ENCODE measurements at places on chromosomes 1 and 21.
A peak's percentile ranks its signal among the peaks of the same experiment; 100 is the strongest.

DNA sequence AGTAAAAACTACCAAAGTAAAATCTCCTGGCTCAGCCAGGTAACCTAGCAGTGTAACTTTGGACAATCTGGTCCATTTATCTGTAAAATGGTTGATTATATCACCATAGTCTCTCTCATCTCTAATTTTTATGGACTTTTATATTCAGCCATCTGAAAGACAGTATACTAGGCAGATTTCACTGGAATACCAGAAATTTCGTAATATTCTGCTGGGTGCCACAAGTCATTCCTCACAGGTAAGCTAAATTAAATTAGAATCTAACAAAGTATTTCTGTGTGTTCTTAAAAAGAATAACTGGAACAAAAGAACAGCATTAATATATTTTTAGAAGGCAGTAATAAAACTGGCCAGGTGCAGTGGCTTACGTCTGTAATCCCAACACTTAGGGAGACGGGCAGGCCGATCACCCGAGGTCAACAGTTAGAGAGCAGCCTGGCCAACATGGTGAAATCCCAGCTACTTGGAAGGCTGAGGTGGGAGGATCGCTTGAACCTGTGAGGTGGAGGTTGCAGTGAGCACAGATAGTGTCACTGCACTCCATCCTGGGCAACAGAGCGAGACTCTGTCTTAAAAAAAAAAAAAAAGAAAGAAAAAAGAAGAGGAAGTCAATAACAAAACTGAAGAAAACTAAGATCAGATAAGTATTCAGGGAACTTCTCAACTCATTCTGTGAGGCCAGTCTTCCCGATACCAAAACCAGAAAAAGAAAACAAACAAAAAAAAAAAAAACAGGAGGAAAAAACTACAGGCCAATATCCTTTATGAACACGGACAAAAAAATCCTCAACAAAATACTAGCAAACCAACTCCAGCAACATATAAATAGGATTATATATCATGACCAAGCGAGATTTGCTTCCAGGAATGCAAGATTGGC is 35.9 kb downstream of the PIK3R3 start:
- DNase-seq, result no peak

DNA sequence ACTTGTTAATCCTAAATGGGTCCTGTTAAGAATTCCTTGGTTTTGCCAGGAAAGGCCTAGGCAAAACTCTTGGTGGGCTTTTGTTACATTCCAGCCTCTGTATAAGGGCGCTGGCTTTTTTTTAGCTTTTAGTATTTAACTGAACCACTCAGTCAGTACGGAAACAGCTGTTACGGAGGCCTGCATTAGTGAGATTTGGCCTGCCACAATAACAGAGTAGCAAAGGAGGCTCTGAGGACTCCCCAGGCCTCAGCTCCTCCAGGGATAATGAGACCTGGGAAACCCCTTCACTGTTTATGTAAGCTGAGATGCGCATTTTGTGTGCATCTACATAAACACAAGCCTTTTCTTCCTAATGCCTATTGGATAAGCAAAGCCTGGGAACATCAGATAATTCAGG is 210.2 kb downstream of the APP start:
- DNase-seq, result no peak

DNA sequence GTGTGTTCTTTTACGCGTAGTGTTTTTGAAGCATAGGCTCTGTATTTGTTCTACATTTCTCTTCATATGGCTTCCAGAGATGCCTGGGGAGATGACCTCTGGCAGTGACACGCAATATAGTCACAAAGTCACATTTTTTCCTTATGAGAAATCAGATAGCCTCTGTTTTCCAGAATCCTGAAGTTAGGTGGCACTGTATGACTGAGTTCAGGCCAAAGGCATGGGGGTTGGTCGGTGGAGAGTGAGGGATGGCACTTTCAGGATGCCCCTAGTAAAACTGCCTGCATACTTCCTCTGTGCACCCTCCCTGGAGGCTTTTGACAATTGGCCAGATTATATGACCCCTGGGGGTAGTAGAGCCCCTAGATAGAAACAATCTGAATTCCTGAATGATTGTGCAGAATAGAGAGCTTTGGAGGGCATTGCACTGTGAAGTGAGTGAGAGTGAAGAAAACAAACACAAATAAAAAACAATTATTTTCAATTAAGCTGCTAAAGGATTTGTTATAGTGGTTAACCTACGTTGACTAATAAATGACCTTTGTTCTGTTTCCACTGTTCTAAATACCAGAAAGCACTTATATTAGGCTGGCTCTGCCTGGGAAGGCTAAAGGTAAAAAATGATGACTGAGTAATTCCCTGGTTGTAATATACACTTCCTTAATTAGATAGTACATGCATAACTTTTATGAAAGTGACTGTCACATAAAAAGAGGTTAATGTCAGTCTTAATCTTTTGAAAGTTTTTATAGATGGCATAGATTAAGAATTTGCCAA is 1660.8 kb downstream of the PLA2G4A start:
- DNase-seq, result no peak

DNA sequence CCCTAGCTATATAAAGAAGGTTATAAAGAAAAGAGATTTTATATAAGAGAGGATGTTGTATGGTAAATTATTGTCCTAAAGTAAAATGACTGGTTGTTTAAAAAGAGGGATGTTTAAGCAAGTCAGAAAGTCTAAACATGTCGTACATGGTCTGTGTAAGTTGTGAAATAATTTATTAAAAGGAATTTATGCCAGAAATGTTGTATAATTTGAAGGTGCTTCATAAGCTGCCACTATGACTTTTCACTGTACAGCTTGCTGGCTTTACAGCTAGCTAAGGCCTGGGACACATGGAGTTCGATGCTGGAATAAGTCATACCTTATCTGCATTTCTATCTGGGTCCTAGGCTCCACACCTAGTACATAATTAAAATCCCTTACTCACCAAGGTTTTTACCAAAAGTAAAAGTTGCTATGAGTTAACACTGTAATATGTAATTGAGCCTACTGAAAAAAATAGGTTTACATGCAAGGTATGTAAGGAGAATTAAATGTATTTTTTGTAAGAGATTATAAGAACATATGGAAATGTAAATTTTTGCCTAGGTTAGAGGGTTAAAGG is 59.0 kb upstream of the EDEM3 start:
- DNase-seq, result no peak

DNA sequence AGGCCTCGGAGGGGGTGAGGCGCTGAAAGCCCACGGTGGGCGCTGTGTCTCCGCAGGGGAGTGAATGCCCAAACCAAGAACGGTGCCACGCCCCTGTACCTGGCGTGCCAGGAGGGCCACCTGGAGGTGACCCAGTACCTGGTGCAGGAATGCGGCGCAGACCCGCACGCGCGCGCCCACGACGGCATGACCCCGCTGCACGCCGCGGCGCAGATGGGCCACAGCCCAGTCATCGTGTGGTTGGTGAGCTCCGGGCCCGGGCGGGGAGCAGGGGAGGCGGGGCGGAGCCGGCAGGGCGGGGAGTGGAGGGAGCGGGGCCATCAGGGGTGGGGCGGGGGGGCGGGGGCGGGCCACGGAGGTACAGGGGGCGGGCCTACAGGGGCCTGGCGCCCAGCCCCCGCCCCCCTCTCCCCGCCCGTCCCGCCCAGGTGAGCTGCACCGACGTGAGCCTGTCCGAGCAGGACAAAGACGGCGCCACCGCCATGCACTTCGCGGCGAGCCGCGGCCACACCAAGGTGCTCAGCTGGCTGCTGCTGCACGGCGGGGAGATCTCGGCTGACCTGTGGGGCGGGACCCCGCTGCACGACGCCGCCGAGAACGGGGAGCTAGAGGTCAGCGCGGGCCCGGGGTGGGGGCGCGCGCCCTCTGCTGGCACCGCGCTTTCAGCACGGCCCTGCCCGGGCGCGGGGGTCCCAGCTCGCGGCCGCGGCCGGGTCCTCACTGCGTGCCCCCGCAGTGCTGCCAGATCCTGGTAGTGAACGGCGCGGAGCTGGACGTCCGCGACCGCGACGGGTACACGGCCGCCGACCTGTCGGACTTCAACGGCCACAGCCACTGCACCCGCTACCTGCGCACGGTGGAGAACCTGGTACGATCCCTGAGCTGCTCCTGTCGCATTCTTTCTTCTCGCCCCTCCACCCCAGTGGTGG is 15.9 kb downstream of the ESPN start:
- DNase-seq, result no peak

DNA sequence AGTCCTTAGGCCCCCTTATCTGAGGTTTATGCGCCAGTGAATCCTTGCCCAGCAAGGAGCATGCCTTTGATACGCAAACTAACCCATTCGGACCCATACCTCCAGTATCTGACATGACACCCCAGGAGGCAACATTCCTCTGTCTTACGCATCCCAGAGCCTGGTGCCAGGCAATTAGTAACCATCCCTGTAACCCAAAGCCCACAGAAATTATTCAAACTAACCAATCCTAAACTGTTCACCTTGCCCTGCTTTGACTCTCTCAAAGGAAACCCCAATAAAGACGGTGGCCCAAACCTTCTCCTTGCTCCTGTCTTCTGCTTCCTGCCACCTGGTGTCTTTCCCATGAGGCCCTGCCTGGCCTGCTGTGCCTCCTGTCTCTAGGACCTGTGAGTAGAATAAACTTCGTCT is 36.4 kb downstream of the ZNF496 start:
- DNase-seq, result no peak

DNA sequence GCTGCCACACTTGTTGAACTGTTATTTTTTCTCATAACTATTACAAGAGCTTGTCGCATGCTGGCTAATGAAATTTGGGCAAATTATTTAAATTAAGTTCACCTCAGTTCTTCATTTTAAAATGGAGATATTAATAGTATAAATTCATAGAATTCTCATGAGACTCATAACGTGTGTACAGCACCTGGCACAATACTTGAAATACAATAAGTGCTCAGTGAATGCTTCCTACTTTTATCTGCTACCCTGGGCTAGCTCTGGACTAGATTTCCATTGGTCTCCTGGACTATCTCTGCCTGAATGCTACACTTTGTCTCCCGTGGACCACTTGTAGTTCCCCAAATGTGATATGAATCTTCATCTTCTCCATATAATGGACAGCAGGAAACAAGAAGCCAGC is 919 bp downstream of the SLAMF6 start:
- no peak for DNase-seq

DNA sequence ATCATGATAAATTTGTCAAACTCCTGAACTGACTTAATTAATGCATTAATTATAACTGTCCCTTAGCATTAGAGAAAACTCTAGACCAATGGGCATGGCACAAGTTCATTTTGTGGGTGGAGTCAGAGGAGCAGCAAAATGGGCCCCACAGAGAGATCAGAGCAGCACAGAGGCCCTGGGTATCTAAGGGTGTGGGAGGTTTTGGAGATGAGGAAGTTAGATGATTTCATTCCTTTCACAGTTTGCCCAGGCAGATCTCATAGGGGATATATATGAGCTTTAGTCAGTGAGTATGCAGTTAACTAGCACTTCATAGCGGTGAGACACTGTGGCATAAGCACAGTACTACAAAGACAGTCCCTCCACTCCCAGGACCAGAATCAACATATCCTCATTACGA is 117.3 kb downstream of the MAB21L3 start:
- DNase-seq, result no peak

DNA sequence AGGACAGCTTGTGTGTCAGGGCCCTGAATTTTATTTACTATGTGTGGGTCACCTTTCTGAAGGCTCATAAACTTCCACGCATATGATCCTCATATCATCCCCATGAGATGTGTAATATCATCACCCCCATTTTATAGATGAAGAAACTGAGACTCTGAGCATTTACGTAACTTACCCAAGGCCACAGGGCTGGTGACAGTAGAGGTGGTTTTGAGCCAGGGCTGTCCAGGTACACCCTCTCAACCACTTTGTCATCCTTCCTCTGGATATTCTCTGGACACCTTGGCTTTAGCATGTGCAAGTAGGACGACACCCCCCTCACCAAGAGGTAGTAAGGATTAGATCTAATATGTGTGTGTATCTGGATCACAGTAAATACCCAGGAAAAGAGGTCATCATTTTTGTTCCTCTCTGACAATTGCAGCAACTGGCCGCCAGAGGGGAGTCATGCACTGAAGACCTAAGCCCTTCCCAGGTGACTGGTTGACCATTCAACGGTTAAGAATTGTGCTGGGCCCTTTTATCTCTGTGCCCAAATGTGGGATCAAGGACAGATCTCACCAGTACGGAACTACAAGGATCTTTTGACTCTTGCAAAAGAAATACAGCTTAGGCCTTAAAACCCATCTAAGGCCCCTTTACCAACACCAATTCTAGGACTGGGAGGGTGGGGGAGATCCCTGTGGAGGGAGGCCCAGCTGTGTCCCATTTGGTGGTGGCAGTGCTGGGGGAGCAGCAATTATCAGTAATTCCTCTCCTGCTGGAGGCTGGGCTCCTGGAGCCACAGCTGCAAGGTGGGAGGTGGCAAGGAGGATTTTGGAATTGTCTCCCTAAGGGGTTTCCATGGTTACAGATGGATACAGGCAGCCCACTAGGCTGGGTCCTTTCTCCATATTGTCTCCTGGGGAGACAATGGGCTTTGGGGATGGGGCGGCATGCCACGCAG is 13.7 kb upstream of the E2F2 start:
- peak; percentile 59 for DNase-seq

- no peak for DNase-seq
Measured at GRCh38 chr1:6343506-6344405, 49.8 kb downstream of the ACOT7 start.

DNA sequence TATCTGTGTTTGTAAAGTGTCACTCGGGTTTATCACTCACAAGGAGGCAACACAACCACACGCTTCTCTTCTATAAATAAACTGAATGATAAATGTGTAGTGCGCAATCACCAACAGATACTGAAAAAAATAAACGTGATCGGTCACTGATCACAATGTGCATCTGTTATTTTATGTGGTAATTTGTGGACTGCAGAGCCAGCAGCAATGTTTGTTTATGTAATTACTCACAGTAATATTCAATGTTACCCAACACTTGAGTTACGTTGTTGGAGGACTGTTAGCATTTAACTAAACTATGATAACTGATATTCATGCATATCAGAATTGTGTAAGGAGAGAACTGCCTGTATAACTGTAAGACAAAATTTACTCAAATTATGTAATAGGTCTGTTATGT is 129.6 kb downstream of the USH2A start:
- DNase-seq, result no peak

GRCh38 chr1:21489146-21489545 is 20.1 kb upstream of the ALPL start:
- DNase-seq, result no peak

GRCh38 chr1:201335901-201336300 is 41.6 kb downstream of the TNNT2 start:
- no peak for DNase-seq

DNA sequence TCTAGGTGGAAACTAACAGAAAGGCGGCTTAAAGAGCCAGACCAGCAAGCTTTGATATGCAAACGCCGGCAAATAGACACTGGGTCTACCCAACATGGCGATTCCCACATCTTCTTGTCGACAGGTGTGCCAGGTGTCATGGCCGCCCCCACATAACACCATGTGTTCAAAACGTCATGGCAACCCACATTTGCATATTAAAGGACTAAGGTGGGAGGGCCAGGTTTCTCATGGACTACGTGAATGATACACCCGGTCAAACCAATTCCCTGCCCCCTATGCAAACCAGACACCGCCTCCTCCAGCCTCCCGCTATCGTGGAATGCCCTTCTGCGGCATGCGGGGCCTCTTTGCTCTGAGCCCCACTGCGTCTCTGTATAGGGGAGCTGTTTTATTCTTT is 41.3 kb downstream of the ICOSLG start:
- DNase-seq, result no peak
